Cardiac muscle cell (in vitro differentiated cells and primary cell): ENCODE measurements at places on chromosomes 12 and 14. TPM values are rescaled to one million over a fixed set of nuclear protein-coding genes. Genes with fewer than 3 reads are reported as not detected.

DNA sequence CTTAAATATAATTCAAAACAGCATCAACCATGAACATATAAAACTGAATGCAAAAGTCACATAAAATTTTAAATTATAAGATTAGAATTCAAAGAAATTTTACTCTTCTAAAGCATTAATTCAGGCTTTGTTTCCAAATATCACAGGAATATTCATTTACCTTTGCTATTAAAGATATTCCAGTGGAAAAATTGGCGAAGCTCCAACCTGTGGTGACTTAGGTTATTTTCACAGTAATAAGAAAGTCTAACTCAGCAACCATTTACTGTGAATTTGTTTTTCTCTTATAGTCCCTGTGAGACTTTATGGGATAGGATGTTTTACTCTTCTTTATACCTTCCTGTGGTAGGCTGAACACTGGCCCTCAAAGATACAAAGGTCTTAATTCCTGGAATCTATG lies 3.2 kb downstream of the WDR89 start:
- no peak for DNase-seq

GRCh38 chr12:114476159-114476558 lies 70.2 kb upstream of the TBX5 start:
- peak; percentile 63 for DNase-seq

DNA sequence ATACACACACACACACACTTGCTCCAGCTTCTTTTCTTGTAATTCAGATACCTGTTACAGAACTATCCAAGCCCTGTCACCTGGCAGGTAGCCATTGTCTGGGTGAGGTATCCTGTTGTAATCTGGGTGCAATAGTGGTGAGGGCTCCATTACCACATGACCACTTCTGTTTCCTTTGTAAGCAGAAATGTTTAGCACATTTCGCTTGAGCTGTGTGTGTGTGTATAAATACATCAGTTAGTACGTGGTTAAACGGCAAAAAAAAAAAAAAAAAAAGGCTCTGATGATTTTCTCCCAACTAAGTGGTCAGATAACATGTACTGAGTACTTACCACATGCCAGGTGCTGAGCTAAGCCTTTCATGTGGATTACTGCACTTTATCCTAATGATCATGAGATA lies 129.3 kb upstream of the SSTR1 start:
- DNase-seq: no peak

DNA sequence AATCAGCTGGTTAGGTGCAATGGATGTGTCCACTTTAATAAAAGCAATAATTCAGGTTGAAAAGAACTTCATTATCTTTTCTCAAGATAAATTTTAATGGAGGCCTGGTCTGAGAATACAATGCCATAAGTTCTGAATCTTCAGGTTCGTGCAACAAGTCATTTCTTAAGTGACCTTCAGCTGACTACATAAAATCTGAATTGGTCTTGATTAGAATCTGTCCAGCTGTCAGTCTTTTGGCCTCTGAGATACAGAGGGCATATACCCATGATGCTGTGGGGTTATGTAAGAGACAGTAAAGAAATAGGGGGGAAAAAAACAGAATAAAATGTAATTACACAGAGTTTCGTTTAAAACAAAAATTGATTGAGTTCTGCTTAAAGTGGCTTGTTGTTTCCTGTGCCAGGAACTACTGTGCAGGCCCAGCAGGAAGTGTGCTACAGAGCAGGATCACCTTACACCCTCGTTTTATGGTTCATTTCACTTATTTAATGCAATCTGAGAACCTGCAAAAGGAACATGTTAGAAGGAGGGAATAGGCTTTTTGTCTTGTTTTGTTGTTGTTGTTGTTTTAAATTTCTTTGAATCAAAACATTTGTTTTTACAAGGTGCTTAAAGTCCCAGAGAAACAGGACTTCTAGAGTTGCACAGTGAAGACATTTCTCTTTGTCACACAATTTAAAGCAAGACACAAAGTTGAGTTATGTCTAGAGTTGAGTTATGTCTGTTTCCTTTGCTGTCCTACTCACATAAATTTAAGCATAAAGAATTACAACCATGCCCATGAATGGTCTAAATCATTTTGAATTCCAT lies 64.2 kb downstream of the LGR5 start:
- no peak for DNase-seq

GRCh38 chr12:105212438-105212837 lies 23.5 kb downstream of the APPL2 start:
- peak; percentile 74 for DNase-seq

- DNase-seq: no peak
These were observed 19.9 kb upstream of the CEP170B start for GRCh38 chr14:104845033-104845666.

- peak; percentile 48 for DNase-seq
These were observed 896 bp upstream of the CDKN1B start for GRCh38 chr12:12716151-12716792.

GRCh38 chr12:131592972-131593371 lies 117.9 kb upstream of the SFSWAP start:
- no peak for DNase-seq

DNA sequence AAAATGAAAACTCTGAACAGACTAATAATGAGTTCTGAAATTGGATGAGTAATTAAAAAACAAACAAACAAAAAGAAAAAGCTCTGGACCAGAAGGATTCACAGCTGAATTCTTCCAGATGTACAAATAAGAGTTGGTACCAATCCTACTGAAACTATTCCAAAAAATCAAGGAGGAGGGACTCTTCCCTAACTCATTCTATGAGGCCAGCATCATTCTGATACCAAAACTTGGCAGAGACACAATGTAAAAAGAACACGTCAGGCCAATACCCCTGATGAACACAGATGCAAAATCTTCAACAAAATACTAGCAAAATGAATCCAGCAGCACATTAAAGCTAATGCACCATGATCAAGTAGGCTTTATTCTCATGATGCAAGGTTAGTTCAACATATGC lies 183.9 kb upstream of the CNOT2 start:
- no peak for DNase-seq

- DNase-seq: peak; percentile 46
These were observed 78.3 kb upstream of the BDKRB2 start for GRCh38 chr14:96126339-96126782.

- no peak for DNase-seq
These were observed 4.6 kb upstream of the POU6F1 start for GRCh38 chr12:51222461-51222860.

The GPRC5D gene
- total RNA-seq: not detected in 2 replicates
